B cell (primary cell): ENCODE measurements at places on chromosomes 7 and 10.

DNA sequence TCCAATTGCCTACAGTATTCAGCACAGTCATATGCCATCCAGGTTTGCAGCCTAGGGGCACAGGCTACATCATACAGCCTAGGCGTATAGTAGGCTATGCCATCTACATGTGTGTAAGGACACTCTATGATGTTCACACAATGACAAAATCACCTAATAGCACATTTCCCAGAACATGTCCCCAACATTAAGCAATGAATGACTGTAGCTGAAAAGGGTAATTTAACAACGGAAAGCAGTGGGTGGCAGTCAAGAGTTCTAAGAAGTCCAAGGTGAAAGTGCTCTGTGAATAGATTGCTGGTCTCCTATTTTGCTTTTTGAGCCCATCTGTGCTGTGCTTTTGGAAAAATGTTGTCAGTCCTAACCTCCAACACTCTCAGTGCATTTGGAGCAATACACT lies 162.6 kb downstream of the KLF6 start:
- no peak for DNase-seq

- DNase-seq, result no peak
Measured at GRCh38 chr10:21083861-21084260, 186.8 kb upstream of the NEBL start.

- no peak for DNase-seq
Measured at GRCh38 chr10:58742141-58742540, 229.5 kb downstream of the BICC1 start.

- DNase-seq, result no peak
Measured at GRCh38 chr10:3248526-3249306, 76.1 kb upstream of the PITRM1 start.

GRCh38 chr10:108230478-108231170 lies 1066.1 kb upstream of the SORCS1 start:
- no peak for DNase-seq

DNA sequence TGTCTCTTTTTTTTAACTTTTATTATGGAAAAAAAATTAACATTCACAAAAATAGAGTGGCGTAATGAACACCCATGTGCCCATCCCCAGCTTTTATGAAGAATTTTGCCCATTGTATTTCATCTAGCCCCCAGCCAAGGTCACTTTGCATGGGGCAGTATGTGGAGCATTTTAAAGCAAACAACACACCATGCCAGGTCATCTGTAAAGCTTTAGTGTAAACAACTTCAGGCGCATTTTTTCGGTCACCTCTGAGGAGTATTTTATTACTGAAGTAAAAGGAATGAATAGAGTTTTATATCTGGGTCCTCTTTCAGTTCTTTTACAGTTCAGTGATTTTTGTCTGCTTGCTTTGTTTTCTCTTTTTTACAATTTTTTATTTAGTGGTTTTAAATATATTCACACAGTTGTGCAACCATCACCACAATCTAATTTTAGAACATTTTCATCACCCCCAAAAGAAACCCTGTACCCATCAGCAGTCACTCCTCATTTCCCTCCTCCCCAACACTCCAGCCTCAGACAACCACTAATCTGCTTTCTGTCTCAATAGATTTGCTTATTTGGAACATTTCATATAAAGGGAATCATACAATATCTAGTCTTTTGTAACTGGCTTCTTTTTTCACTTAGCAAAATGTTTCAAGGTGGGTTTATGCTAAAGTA lies 87.9 kb downstream of the SLC37A3 start:
- no peak for DNase-seq

DNA sequence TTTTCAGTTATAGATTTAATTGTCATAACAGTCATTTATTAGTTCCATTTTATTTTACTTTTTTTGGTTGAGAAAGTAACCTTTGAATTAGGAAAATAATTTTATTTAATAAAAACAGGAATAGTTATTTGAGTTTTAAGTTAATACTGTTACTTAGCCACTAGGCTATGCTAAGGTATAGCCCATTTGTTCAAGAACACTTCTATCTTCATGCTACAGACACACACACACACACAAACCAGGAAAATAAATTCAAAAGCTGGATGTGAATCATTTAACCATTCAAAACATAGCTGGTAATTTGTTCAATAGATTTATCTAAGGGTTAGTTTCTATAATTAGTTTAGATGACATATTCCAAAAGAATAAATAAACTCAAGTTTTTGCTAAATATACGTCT lies 148.4 kb downstream of the RNF133 start:
- DNase-seq, result no peak

DNA sequence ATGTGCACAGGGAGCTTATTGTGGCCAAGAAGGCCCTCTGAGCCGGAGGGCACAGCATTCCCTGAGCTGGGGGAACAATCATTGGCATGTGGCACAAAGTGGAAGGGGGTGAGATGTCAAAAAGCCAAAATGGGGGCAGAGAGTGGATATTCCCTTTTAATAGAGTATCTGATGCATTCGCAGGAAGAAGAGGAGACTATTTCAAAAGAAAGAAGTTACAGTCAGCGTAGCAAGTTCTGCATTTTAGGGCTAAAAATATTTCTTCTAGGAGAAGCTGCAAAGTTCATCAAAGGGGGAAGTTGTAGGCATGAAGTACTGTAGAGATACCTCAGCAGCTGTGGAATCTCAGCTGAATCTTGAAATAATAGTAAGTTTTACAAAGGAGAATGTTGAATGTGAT lies 136.0 kb upstream of the WDR11 start:
- no peak for DNase-seq

- no peak for DNase-seq
Measured at GRCh38 chr7:7129381-7129780, 53.0 kb upstream of the C1GALT1 start.

GRCh38 chr7:66920256-66920655 lies 769 bp upstream of the TMEM248 start:
- no peak for DNase-seq

GRCh38 chr7:44411306-44411705 lies 79.2 kb downstream of the NUDCD3 start:
- no peak for DNase-seq

DNA sequence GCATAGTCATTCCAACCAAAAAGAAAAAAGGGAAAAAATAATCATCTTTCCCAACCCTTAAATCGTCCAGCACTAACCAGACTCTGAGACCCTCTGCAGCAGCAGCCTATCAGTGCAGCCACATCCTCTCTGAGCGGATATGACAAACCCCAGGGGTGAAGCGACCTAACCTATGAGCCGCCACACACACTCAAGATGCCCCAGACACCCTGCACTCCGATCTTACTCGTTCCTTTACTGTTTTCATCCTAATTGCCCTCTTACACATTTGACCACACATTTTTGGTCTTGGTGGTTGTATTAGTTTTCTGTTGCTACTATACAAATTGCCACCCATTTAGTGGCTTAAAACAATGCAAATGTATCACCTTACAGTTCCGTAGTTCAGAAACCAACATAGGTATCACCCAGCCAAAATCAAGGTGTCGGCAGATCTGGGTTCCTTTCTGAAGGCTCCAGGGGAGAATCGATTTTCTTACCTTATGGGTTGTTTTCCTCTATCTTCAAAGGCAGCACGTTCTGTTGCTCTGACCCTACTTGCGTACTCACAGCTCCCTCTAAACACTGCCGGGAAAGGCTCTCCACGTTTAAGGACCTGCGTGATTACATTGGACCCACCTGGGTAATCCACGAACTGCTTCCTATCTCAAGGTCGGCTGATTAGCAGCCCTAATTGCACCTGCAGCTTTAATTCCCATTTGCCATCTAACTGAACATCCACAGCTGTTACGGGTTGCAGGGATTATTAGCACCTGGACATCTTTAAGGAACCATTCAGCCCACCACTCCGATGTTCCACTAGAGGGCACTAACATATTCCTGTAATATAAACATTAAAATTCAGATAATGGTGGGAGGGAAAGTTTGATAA lies 37.3 kb upstream of the PRSS1 start:
- peak; percentile 55 for DNase-seq

GRCh38 chr10:123537188-123537961 lies 128.8 kb upstream of the GPR26 start:
- DNase-seq, result no peak

DNA sequence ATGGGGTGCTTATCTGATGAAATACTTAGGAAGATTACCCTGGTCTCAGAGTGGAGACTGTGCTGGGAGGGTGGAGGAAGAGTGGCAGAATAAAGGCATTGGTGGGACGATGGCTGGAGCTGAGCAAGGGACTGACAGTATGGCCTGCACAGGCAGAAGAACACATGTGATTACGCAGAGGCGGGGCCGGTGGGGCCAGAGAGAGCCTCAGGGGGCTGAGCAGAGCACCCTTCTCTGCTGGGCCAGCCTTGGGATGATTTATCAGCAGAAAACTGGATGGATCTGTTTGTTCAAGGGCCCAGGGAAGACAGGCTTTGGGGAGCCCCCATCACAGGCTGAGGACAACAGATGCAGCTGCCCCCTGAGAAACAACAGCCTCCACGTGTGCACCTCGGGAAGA lies 272.1 kb downstream of the SDK1 start:
- no peak for DNase-seq

GRCh38 chr7:139673230-139673629 lies 104.6 kb downstream of the HIPK2 start:
- peak; percentile 60 for DNase-seq
